ENCODE measurements at places on chromosomes 16 and 17. TPM values are rescaled to one million over a fixed set of nuclear protein-coding genes. Genes with fewer than 3 reads are reported as not detected.

SYT17 gene
- 25.1 TPM for total RNA-seq

TEX19 gene
- not detected for total RNA-seq

GPATCH8 gene
- 83.4 TPM for total RNA-seq

PYDC1 gene
- total RNA-seq: not detected

DNA sequence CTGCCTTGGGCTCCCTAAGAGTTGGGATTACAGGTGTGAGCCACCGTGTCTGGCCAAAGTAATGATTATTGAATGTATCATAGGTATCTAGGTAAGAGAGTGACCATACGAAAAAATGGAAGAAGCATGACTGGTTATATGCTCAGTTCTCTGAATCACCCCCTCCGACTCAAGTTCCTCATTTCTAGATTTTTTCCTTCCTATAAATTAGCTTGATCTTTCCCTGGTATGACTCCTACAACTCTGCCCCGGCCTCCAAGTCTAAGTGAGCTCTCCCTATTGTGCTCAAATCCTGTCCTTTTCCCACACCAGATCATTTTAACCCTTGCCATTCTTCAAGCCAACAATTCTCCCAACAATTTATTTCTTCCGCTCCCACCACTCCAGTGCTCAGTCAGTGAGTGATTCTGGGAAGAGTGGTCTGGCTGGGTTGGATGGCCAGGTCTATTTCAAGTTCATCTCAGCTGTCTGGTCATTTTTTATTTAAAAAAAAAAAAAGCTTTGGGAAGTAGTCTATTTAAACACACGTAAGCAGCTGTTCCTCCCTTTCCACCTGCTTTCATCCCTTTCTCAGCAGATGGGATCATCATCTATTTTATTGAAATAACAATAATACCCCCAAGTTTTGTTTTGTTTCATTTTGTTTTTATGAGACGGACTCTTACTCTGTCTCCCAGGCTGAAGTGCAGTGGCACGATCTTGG is 120.2 kb upstream of the HS3ST2 start:
- no peak for DNase-seq

GRCh38 chr16:13061691-13062090 is 160.3 kb downstream of the SHISA9 start:
- no peak for DNase-seq

GRCh38 chr17:41024697-41025096 is 2.3 kb downstream of the KRTAP1-5 start:
- DNase-seq: no peak

DNA sequence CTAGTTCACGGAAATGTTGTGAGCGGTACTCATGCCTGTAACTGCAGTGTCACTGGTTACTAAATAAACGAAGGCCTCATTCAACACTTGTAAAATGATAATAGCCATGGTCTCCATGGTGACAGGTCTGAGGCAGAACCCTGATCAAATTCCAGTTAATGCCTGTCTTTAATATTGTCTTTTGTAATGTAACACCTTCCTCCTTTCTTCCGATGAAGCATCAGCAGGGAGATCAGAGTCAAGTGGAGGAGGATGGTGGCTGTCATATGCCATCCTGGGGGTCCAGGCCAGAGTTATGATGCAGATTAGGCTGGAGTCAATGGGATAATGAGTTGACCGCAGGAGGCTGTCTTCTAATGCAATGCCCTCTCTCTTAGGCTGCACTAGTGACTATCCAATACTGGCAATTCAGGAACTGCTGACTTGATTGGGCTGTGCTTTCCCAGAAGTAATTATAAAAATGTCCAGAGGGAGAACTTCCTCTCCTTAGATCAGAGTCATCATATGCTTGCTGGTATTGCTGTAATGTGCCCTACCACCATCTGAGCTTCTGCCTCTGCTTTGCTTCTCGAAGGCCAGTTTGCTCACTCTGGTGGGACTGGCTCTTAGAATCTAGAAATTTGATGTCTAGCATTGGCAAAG is 419.1 kb downstream of the CA10 start:
- DNase-seq: no peak

DNA sequence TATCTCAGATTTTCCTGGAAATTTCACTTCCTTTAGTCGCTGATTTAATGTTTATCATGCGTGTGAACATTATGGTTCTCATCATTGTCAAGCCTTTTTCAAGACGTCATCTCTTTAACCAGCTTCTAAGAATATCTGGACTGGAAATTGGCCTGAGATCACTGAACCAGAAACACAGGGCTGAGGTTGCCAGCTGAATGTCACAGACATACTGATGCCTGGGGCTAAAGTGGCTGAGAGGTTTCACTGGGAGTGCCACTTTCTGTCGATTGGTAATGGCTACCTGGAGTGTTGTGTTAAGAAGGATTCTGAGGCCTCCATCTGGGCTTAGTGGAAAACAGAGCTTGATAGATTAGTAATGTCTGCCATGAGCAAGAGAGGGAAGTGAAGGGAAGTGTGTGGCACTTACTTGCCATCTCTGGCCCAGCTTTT is 54.2 kb downstream of the CRISPLD2 start:
- DNase-seq: no peak

DNA sequence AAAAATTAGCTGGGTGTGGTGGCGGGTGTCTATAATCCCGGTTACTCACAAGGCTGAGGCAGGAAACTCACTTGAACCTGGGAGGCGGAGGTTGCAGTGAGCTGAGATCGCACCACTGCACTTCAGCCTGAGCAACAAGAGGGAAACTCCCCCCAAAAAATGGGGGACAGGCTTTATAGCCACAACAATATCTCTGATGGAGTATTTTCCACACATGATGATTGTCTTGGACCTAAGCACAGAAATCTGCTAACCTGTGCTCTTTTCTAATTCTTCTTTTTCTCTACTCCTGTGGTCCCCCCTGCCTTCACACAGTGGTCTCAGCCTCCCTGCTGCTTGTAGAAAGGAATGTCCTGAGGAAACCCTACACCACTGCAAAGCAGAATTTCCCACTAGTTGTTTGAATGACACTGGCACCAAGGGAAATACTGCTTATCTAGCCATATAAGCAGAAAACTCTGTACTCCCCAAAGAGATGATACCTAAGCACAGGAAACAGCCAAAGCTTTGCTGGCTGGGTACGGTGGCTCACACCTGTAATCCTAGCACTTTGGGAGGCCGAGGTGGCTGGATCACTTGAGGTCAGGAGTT is 117.6 kb downstream of the USP31 start:
- no peak for DNase-seq
